Germinal center (tissue), 1 donor: ENCODE measurements at places on chromosomes 2 and 18.

DNA sequence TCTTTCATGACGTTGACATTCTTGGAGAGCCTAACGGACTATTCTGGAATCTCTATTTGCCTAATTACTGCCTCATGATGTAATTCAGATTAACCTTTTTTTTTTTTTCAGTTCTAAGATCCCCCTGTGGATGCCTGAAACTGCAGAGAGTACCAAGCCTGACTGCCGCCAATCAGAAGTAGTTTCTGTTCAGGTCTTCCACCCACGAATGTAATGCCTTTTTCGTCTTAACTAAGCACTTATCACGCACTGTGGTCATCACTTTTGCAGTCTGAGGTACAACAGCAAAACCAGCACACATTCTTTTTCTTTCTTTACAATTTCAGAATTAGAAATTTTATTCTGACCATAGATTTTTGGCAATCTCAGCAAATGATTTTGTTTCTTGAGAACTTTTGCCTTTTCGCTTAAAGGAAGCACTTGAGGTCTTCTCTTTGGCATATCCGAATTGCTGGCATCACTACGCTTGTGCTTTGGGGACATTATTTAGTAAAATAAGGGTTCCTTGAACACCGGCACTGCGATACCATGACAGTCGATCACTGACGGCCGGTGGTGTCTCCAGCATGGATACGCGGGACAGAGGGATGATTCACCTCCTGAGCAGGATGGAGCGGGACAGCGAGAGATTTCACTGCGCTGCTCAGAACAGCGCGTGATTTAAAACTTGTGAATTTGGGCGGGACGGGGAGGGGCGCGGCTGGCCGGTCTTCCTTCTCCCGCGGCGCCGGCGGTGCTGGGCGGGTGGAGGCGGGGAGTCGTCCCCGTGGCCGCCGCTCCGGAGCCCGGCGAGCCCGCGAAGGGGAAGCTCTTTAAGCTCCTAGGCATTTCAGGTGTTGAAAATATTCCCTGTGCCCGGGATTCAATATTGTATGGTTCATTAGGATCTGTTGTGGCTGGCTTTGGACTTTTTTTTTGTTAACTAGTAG is 32.0 kb upstream of the GPR55 start:
- DNase-seq = peak; percentile 52

- peak; percentile 79 for DNase-seq
Observed at GRCh38 chr2:234496835-234497593, at the start of gene ARL4C. TSS of gene ARL4C (minus strand) at chr2:234497081. CDS start at chr2:234496586, 495 bp downstream.

DNA sequence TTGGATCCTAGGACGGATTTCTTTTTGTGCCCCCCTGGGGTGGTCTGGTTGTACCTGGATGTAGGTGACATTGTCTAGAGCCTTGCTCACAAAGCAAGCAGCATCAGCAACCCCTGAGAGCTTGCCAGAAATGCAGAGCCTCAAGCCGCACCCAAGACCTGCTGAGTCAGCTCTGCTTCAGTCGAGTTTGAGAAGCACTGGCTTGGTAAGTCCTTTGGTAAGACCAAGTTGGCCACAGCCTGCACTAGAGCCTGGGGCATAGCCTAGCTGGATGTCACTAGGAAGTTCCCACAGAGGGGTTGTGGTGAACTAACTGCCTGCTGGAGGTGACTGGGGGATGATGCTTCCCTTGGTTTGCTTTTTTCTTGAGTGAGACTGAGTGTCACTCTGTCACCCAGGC is 6.2 kb downstream of the ABCG5 start:
- DNase-seq = no peak

GRCh38 chr2:16218625-16219024 is 278.3 kb downstream of the MYCN start:
- peak; percentile 23 for DNase-seq

GRCh38 chr2:239058766-239059165 is 210.9 kb downstream of the TWIST2 start:
- DNase-seq = no peak

- no peak for DNase-seq
Observed at GRCh38 chr18:3265564-3266033, 3.7 kb downstream of the MYL12B start.

- DNase-seq = no peak
Observed at GRCh38 chr2:126894585-126895182, 4.0 kb upstream of the TEX51 start.

DNA sequence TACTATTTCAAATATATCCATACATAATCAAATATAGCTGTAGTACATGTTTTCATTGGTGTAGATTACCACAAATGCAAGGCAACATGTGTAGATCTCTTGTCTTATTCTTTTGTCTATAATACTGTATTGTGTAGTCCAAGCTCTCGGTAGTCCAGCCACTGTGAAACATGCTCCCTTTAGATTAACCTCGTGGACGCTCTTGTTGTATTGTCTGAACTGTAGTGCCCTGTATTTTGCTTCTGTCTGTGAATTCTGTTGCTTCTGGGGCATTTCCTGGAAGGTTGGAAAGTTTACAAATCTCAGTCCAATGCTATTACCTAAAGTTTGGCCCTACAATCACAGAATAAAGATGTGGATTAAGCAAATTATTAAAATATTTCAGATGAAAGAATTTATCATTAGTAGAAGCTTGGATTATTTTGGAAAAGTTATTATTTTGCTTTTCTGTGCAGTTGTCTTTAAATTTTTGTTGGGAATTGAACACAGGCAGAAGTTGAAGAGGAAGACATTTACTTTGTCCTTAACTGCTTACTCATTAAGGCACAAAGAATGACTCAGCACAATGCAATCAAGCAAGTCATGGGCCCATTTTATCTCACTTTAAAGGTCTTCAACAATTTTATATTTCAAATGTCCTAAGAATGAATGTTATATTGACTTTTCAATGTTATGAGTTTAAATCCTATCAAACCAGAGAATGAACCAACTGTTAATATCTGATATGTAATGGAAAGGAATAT is 103.4 kb upstream of the CAVIN2 start:
- no peak for DNase-seq

- DNase-seq = no peak
Observed at GRCh38 chr2:20222769-20223406, 2.0 kb downstream of the SDC1 start.

DNA sequence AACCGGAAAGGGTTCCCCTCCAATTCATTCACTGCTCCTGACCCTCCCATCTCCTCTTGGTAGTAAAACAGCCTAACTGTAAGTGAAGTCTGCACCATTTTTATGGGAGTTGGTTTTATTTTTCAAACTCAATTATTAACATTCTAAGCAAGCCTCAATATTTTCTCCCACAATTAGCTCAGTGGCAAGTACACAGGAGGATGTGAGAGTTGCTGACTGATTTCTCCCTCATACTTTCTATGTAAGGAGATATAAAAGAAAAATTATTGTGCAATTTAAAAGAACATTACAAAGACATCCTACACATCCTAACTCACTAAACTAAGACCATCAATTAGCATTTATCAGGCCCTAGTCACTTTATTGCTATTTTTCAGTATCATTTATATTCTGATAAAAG is 73.9 kb downstream of the PIAS2 start:
- no peak for DNase-seq

GRCh38 chr2:207321514-207321913 is 155.8 kb upstream of the KLF7 start:
- no peak for DNase-seq

GRCh38 chr2:50763776-50764175 is 268.2 kb downstream of the NRXN1 start:
- no peak for DNase-seq

DNA sequence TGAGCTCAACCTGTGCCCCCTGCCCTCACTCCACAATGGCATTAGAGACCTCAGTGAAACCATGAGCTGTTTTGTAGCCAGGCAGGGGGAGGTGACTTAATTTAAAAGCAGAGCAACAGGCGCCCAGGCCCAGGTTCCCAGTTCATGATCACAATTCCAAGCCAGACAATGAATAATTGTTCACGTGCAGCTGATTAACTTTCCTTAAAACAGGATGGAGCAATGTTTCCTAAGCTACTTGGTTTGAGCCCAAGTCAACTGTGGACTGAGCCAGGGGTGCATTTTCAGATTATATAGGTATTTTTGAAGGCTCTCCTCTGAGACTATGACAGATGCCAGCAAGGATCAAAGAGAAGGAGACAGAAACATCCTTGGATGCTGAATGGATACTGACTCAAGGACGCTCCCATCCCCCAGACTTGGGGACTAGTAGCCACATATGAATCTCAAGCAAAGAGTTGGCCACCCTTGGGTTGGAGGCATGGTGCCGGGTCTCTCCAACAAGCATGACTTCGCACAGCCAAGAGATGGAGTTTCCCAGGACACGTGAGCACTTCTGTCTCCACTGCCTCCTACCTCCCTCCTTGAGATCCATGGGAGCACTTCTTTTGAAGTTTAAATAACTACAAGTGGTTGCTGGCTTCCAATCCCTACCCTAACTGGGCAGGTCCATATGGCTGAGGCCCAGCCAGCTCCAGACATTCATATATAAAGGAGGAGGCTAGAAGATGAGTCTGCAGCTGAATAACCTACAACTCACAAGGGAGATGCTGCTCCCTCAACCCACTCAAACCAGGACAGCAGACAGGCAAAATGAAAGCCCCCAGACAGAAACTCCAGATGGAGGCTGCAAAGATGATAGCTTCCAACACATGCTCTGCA is 12.7 kb downstream of the SMAD7 start:
- no peak for DNase-seq

DNA sequence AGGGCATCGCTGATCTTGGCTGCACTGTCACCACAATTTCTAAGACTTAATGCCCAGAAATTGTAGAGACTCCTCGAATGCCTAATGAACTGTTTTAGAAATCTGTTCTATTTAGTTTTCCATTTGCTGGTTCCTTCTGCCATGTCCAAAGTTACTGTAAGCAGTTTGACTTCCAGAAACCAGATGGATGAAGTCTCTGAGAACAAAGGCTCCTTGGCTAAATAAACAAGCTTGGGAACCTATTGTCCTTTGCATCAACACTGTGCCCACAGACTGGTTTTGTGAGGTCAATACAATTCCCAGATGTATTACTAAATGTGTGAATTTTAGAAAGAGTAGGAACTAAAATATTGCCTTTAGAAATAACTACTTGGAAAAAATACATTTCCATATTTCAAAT is 600.2 kb downstream of the NYAP2 start:
- no peak for DNase-seq

DNA sequence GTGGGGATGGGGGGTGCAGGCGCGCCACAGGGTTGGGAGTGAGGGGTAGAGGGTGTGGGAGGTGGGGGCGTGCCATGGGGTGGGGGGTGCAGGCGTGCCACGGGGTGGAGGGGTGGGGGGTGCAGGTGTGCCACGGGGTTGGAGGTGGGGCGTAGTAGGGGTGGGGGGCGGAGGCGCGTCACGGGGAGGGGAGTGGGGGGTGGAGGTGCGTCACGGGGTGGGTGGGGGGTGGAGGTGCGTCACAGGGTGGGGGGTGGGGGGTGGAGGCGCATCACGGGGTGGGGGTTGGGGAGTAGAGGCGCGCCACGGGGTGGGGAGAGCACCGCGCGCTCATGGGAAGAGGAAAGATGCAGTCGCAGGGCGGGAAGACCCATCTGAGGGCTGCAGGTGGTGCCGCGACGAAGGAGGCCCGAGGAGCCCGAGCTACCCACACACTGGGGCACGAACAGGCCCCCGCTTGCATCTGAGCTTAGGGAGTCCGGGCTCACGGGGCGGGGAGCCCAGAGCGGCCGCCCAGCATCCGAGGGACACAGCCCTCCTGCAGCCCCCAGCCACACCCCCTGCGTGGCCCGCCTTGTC is 37.5 kb downstream of the SNED1 start:
- DNase-seq = peak; percentile 71
